KBM-7 (cell line): ENCODE measurements at places on chromosomes 5 and 9.

GRCh38 chr5:178328826-178329730 is 96.5 kb upstream of the PHYKPL start:
- DNase-seq = no peak

DNA sequence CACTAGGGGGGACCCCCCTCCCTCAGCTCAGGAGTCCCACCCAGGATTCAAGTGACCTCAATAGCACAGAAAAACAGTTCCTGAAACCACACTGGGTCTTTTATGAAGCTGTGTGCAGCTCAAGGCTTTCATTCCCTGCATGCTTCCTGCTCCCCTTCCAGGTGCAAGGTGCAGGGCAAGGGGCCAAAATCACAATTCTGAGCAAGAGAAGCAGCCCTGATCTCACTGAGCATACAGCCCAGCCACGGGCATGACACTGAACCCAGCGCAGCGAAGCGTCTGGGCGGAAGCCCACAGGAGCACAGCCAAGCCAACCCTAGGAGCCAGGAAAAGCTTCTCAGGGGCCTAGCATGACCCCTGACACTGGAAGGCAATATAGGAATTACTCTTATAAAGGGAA is 62.9 kb downstream of the IRX2 start:
- no peak for DNase-seq

DNA sequence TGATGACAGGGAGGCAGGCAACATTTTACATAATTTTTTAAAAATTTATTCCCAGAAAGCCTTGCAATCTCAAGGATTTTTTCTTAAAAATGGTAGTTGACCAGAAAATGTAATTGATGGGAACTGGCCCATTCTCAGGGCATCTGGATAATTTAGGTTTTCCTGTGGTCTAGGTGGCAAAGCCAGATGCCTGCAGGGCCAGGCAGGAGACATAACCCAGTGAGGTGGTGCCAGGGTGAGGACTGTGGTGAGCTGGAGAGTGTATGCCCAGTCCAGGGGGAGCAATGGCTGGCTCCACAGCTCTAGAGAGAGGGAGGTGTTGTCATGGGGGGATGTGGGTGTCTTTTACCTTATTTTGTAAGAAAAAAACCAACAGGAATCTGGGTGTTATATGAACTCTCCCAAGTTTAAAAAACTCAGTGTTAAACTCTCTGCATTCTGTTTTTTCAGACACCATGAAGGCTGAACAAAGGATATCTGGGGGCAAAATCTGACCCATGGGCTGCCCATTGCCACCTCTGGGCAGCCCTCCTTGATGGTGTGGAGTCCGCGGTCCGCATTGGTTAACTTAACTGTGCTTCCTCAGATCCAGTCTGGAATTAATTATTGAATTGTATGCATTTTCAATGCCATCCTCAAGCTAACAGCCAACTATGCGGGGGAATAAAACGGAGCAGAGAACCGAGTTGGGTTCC is 43.9 kb downstream of the BOD1 start:
- no peak for DNase-seq

DNA sequence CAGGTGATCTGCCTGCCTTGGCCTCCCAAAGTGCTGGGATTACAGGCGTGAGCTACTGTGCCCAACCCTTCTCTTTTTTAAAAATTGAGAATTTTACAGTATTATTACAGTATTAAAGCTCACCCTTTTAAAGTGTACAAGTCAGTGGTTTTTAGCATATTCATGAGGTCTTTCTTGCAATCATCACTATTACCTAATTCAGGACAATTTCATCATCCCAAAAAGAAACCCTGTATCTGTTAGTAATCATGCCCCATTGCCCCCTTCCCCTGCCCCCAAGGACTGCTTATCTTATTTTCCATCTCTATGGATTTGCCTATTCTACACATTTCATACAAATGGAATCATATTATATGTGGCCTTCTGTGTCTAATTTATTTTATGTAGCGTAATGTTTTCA is 22.6 kb upstream of the MEGF9 start:
- no peak for DNase-seq

GRCh38 chr9:78963911-78964310 is 607.9 kb upstream of the TLE4 start:
- no peak for DNase-seq

- no peak for DNase-seq
Observed at GRCh38 chr9:132049323-132049882, 30.3 kb downstream of the MED27 start.

DNA sequence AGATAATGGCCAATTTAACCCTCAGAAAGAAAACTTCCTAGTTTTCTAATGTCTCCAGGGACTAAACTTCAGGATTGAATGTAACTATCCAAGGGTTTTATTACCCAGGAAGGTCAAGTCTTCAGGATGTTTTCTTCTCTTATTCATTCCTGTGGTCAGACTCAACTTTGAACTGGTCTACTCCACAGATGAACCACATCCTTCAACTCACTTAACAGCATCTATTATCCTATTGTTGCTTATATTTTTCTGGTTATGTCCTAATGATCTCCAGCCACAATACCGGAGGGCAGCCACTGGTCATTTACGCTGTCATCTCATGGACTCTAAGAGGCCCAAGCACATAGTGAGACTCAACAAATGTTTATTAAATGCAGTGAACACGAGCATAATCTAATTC is 47.2 kb upstream of the LIFR start:
- no peak for DNase-seq

GRCh38 chr5:8843771-8844170 is 702.1 kb downstream of the SEMA5A start:
- no peak for DNase-seq

DNA sequence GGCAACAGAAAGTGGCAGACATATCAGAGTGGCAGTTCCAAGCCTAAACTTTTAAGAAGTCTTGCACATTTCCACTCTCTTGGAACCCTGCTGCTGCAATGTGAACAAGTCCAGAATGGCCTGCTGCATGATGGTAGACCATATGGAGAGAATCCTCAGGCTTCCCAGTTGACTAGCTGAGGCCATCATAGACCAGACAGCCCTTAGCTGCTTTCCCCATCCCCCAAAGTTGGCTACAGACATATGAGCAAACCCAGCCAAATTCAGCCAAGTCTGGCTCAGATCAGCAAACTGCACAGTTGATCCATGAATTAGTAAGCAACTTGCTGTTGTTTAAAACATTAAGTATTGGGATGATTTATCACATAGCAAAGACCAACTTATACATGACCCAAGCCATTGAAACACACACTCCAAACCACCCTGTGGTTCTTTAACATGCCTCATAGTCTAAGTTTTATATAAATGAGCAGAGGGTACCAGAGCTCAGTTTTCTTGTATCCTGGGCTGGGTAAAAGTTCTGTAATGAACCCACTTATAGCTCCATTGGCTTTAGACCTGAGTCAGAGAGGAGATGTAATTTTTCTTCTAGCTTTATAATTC is 19.9 kb downstream of the PPP3R2 start:
- DNase-seq = no peak

GRCh38 chr5:91528831-91529230 is 145.7 kb upstream of the ARRDC3 start:
- no peak for DNase-seq

- no peak for DNase-seq
Observed at GRCh38 chr5:111119856-111120255, 27.7 kb downstream of the WDR36 start.

- DNase-seq = no peak
Observed at GRCh38 chr9:6272229-6272598, 56.0 kb upstream of the TPD52L3 start.

GRCh38 chr5:23494558-23494957 is 12.9 kb upstream of the PRDM9 start:
- no peak for DNase-seq

DNA sequence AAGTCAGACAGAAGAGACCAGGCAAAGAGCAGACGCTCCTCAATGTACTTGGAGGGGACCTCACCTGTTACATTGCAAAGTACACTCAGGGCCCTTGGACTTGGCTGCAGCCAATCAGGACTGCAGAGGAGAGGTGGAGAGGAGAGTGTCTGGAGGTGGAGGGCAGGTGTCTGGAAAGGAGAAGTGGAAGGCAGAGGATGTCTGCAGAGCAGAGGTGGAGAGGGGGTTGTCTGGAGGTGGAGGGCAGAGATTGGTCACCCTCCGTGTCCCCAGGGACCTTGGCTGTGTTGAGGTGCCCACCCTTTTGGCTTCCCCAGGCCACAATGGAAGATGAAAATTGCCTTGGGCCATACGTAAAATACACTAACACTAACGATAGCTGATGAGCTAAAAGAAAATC is 241.3 kb upstream of the IRX2 start:
- no peak for DNase-seq

- no peak for DNase-seq
Observed at GRCh38 chr9:17121264-17121663, 13.6 kb upstream of the CNTLN start.

GRCh38 chr9:9612755-9613154 is 1000.0 kb downstream of the PTPRD start:
- DNase-seq = no peak

DNA sequence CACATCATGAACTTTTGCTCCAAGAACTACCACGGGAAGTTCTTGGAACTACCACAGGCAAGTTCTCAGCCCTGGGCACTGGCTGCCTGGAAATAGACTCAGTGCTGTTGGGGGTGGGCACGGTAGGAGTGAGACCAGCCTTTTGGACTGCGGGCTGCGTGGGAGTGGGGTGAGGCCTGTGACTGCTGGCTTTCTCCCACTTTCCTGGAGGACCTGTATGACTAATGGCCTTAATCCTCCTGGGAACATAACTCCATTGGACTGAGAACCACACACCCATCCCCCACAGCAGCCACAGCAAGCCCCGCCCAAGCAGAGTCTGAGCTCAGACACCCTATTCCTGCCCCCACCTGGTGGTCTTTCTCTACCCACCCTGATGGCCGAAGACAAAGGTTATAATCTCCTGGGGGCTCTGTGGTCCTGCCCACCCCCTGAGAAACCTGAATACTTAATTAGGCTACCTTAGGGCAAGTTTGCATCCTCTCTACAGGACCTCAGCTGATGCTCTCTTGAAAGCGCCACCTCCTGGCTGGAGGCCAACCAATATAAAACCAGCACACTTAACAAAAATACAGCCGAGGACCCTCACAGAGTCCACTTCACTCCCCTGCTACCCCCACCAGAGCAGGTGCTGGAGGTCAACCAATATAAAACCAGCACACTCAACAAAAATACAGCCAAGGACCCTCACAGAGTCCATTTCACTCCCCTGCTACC is 112.6 kb downstream of the CACNA1B start:
- DNase-seq = peak; percentile 15

DNA sequence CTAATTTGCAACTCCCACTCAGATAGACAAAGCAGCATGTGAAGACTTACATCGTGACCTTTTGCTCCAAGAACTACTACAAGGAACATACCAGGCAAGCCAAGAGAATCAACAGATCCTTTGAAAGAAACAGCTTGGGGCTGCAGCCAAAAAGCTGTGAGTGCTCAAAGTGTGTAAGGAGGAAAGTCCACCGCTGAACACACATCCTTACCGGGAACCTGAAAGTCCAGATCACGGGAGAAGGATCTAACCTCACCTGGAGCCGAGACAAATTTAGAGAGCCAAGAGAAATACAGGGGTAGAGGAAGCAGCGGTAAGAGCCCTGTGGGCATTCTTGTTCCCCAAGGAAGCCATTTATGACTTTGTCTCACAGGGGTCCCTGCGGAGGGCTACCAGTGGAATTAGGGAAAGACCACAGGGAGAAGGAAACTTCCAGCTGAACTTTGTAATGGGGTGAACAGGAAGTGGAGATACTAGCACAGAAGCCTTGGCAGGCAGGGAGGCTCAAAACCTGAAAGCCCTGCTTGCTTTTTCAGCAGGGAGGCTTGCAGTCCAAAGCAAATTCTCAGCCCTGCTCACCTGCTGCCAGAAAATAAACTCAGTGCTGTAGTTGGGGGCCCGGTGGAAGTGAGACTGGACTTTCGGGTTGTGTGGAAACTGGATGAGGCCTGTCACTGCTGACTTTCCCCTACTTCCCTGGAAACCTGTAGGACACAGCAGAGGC is 350.2 kb downstream of the DTWD2 start:
- DNase-seq = no peak

DNA sequence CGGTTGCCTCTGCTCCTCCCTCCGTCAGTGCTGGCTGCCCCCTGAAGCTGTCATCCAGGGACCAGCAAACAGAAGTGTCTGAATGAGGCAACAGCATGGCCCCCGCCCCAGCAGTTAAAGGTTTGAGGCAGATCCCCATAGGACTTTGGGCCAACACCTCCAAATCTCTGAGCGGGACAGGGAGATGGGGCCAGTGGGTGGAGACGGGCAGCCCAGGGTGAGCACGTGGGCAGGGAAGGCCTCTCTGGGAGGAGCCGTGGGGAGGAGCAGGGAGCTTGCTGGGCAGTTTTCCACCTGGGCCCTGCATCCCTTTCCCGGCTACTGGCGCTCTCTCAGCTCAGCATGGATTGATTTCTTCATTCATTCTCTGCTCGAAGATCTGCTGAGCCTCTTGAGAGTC is 39.1 kb upstream of the NOTCH1 start:
- no peak for DNase-seq

GRCh38 chr5:117295941-117296340 is 721.3 kb upstream of the SEMA6A start:
- no peak for DNase-seq

DNA sequence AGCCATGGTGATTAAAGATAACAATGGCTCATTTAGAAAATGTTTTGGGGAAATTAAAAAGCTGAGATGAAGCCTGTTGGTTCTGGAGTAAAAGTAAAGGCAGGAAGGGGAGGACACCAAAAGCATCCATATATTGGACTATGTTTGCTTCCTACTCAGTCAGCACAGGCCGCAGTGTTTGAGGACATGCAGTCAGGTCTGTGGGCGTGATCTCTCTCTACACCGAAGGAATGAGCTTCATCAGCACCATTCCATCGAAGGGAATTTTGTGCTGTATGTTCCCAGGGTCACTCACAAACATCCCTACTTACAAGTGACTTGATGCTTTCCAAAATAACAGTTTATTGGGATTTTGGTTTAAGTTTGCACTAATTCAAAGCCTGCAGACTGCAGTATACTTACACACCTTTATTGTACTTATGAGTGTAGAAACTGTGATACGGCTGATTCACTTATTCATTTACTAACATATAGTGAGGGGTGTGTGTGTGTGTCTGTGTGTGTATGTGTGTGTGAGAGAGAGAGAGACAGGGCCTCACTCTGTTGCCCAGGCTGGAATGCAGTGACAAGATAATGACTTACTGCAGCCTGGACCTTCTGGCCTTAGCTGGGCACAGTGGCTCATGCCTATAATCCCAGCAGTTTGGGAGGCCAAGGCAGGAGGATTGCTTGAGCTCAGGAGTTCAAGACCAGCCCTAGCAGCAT is 13.4 kb upstream of the CDK5RAP2 start:
- no peak for DNase-seq

GRCh38 chr9:129649726-129650679 is 8.1 kb upstream of the ASB6 start:
- no peak for DNase-seq
